Stimulated activated CD4-positive, alpha-beta T cell treated with anti-CD3 and anti-CD28 coated beads, Interleukin-15, amount 100 ng/mL, for 24 hours (primary cell): ENCODE measurements at places on chromosomes 2 and 18.

DNA sequence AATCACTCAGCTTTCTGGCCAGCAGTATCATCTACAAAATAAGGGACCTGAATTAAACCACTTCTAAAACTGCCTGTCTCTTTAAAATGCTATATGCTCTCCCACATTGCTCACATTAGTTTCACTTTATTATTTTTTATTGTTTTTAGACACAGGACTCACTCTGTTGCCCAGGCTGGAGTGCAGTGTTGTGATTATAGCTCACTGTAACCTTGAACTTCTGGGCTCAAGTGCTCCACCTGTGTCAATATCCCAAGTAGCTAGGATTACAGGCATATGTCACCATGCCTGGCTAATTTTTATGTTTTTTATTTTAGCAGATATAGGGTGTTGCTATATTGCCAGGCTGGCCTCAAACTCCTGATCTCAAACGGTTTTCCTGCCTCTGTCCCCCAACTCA lies 591.3 kb upstream of the ZNF804A start:
- DNase-seq, result no peak

DNA sequence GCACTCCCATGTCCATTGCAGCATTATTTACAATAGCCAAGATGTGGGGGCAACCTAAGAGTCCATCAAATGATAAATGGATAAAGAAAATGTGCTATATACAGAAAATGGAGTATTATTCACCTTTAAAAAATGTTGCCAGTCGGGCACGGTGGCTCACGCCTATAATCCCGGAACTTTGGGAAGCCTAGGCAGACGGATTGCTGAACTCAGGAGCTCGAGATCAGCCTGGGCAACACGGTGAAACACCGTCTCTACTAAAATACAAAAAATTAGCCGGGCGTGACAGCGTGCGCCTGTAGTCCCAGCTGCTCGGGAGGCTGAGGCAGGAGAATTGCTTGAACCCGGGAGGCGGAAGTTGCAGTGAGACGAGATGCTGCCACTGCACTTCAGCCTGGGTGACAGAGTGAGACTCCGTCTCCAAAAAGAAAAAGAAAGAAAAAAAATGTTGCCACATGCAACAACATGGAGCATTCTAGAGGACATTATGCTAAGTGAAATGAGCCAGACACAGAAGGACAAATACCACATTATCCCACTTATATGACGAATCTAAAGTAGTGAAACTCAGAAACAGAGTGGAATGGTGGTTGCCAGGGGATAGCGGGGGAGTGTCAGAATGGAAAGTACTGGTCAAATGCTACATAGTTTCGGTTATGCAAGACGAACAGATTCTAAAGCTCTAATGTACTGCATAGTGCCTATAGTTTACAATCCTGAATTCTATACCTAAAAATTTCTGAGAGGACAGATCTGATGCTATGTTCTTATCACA lies 1385.6 kb upstream of the TMEFF2 start:
- no peak for DNase-seq

GRCh38 chr2:47558116-47558767 lies 155.3 kb downstream of the MSH2 start:
- DNase-seq, result no peak

- no peak for DNase-seq
These were observed 45.2 kb upstream of the SCG2 start for GRCh38 chr2:223647258-223647952.

DNA sequence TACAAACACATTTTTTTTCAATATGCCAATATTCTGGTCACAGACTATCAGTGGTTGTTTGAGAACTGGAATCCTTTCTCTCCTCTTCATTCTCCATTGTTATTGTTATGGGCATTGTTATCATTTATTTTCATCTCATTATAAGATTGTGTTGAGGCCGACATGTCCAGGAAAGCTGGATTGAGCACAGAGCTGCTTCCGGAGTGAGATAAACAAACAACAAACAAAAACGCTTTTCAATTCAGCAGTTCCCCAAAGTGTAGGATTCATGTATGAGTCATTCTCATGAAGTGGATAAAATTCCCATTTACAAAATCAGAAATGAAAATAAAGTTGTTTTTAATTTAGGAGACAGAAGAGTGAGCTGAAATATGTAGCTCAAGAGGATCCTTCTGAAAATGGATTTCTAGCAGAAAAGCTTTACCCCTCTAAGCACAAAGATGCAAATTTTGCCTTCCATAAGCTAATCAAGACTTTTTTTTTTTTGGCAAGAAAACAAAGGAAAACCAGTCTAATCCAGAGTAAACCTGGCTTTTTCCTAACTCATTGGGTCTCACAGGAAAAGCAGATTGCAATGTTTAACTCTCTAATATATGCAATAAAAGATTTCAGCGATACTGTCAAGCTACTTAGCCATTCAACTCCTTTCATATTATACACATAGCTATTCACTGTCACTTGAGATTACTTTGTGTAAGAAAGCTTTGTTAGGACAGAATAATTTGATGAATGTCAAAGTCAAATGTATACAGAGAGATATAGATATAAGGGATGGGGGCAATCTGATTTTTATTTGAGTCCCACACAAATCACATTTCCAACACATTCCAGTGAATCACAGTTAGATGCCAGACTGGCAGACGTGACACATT lies 1441.7 kb upstream of the CELF4 start:
- no peak for DNase-seq

- DNase-seq, result peak; percentile 55
These were observed 10.8 kb upstream of the TAF4B start for GRCh38 chr18:26215247-26215970.

- no peak for DNase-seq
These were observed 1748.4 kb upstream of the CELF4 start for GRCh38 chr18:39313992-39314391.

GRCh38 chr18:74682141-74682990 lies 84.7 kb downstream of the ZNF407 start:
- no peak for DNase-seq

GRCh38 chr2:182148344-182148743 lies 162.7 kb downstream of the PPP1R1C start:
- DNase-seq, result no peak

DNA sequence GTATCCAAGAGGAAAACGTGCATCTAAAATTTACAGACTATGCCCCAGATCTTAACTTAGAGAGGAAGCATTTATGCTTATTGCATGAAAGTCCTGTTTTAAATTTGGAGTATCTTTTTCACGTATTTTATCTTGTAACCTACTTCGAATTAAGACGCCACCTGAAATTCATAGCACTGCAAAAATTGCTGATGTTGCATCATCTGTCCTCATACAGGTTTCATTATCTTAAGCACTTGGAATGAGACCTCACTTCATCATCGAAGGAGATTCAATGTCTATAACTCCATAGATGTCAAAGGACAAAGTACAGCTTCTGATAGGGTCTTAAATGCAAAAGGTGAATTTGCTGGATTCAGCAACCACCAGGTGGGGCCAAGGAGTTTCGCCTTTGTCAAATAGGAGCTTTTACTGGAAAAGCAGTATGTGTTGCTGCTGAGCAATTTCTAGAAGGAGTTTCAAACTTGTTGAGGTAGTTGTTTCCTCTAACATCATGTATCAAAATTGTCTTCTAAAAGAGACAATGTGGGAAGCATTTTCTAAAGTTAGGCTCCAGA lies 106.4 kb upstream of the CCDC85A start:
- DNase-seq, result peak; percentile 7

DNA sequence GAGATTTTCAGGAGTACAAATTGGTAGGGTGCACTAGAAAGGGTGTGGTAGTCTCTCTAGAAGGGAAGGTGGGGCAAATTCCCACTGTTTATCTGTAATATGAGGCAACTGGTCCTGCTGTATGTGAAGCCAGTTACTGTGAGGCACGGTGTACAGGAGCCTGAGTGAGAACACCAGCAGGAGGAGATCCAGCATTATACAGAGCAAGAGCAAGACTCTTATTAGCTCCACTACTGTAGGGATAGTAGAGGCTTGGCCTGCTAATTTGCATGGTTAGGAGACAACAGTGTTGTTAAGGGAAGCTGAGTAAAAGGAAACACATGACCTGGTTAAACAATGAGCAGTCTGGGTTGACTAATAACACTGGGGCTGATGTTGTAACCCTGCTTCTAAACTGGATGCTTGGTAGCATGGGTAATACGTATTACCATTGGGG lies 76.3 kb upstream of the WDSUB1 start:
- DNase-seq, result no peak

DNA sequence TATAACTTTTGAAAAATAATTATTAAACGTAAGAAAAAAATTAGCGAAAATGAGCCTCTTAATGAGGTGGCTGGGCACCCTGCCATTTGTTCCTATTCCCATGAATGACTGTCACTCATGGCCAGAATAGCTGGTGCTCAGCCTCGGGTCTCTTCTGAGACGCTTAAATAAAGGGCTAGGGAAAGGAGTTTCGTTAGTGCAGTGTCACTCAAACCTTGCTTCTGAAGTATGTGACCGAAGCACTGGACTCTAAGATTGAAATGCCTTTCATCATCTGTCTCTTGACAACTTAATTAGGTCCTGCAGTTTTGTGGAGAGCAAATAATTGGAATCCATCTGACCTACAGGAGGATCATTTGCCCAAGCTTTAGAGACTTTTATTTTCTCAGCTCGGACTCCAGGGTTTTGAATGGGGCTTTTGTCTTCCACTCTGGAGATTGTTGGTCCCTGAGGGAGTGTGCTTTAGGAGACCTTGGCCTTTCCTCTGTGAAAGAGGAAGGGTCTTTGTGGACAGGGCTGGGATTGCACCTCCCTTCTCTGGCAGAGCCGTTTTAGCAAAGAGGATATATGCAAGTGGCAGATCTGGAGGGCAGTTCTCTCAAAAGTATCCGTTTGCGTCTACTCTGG lies 42.3 kb upstream of the FHOD3 start:
- DNase-seq, result no peak

DNA sequence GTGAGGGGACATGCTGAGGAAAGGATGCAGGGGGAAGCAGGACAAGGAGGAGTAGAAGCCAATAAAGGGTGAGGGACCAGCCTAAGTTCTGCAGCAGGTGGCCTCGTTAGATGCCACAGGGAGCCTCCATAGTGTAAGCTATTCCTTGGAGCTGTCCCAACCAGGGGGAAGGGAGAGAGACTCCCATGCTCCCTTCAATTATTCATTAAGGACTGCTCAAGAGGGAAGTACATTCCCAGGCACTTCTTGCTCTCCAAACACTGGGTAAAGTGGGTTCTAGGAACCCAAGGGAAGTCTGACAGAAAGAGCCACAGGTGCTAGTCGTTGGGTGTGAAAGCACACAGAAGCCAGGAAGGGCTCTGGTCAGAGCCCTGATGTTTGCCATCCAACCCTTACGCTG lies 193.7 kb downstream of the SLC39A10 start:
- no peak for DNase-seq

DNA sequence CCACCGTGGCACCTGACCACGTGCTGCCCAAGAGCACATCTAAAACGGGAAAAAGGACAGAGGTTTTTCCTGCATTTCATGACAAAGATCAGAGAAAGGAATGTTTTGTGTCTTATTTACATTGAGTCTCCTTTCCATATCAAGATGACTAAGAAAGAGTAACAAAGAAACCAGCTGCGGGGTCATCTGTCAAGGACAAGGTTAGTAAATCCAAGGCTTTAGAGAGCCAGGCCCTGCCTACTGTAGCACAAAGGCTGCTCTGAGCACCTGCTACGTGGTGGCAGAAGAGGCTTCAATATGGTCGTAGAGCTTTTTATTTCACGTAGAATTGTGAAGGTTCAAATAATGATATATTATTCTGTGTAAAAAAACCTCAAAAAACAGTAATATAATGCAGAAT lies 51.0 kb downstream of the PRELID3A start:
- DNase-seq, result no peak

DNA sequence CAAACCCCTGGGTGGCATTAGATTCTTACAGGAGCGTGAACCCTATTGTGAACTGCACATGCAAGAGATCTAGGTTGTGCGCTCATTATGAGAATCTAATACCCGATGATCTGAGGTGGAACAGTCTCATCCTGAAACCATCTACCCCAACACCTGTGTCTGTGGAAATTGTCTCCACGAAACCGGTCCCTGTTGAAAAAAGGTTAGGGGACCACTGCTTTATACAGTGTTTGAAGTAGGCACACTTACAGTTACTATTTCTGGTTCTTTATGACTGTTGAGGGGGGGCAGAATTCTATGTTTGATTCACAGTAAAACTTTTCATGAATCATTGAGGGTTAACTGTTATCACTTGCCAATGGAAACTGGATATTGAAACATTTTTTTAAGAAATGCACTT lies 72.0 kb downstream of the RIF1 start:
- peak; percentile 41 for DNase-seq

DNA sequence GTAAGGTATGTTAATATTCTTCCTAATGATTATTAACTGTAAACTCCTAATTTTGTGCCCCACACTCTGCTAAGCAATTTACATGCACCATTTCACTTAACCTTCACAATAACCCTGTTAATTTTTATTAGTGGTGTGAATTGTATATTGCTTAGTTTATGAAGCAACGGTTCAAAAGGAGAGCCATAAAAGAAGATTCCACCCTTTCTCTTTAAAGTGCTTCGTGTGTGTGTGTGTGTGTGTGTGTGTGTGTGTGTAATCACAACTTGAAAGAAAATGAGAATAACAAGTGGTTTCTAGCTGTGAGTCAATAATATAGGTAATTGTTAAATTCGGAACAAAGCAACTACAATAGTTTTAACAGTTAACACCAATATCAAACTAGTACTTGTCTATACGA lies 60.6 kb downstream of the CCNT2 start:
- no peak for DNase-seq

- DNase-seq, result no peak
These were observed 243.0 kb downstream of the HDAC4 start for GRCh38 chr2:239157771-239158170.

DNA sequence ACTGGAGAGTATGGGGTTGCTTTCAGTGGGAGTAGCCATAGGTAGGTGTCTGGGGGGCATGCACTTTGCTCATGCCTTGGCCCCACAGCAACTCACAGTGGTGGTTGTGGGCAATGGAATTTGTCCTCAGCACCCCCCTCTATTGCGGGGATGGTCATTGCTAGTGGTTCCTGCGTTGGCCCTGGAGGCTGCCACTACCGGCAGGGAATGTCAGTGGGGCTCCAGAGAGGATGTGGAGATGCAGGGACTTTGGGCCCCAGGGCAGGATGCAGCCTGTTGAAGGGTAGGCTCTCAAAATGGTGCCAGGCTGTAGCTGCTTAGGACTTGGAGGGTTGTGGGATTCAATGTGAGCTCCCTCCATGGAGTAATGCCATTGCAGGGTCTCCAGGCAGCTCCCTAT lies 125.0 kb downstream of the XRCC5 start:
- DNase-seq, result no peak

DNA sequence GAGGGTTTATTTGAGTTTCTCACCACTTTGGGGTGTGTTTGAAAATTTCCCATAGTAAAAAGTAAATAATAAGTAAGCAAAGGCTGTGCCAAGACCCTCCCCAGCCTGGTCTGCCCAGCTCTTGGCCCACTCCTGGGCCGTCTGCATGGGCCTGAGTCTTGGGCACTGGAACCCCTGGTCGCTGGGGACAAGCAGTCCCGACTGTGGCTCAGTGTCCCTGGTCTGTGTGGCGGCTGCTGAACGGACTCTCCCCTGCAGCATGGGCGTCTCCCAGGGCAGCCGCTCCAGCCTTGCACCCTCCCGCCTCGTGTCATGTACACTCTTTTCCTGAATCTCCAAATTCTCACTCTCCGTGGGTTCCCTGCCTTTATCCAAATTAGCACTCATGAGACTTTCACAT lies 7.2 kb upstream of the ASPRV1 start:
- no peak for DNase-seq

GRCh38 chr2:55530539-55531081 lies 11.1 kb downstream of the CFAP36 start:
- no peak for DNase-seq
